ENCODE measurements at places on chromosomes 4 and X.

DNA sequence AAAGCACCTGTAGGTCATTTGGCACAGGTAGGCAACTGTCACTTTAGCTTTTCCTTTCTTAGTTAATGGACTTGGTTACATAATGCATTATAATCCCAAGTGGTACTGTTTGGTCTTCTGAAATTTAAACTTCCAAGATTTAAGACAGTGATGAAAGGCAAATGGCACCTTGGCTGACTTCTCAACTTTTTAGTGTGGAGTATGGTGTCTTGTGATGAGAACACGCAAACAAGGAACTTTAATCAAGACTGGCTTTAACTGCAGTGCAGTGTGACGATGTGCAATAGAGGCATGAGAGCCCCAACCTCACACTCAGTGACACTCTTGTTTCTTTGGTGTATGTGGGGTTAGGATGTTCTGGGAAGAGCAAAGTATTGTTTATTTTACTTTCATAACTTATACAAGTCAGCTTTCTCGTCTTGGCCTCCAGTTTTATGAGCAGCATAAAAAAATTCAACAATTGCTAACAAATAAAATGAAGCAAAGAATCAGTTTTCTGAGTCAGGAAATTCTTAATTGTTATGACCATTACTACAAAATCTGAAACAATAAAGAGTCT is 171.9 kb downstream of the MAD2L1 start:
- DNase-seq: no peak

- DNase-seq: no peak
Observed at GRCh38 chr4:32826169-32826568, 2106.0 kb downstream of the PCDH7 start.

- no peak for DNase-seq
Observed at GRCh38 chrX:42602136-42602535, 175.8 kb downstream of the PPP1R2C start.

- DNase-seq: peak; percentile 62
Observed at GRCh38 chr4:139651282-139652194, 14.1 kb upstream of the MGST2 start.

GRCh38 chr4:142463206-142463605 is 382.9 kb downstream of the INPP4B start:
- DNase-seq: no peak

DNA sequence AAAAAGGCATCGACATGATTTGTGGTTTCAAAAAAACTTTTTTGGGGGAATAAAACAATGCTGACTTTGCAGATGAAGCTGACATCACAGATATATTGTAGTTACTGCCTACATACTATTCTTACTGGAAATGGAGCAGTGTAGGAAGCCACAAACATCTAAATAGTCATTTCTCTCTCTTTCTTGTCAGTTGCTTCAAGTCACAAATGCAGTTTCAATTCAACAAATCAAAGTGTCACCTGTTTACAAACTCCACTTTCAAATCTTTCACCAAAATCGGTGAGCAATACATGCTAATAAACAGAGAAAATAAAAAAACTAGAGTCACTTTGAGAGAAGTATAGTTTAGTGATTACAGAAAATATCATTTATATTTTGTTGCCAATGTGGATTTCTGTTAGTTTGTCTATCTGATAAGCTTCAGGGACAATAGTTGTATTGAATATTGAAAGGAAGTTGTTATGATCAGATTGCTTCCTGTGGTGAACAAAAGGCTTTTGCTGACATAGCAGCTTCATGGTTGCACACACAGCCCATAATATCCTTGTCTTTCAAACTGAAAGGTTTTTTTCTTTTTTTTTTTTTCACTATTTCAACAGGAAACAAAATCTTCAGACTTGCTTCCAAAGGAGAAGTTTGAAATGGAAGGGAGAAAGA is 49.7 kb upstream of the PTPN13 start:
- peak; percentile 16 for DNase-seq

GRCh38 chrX:6946168-6946567 is 201.3 kb upstream of the STS start:
- no peak for DNase-seq

Measured in CD4-positive, alpha-beta T cell treated with Interleukin-2 at 100 ng/mL for 4 hours (primary cell).